ENCODE measurements at places on chromosomes 12 and 14. TPM values are rescaled to one million over a fixed set of nuclear protein-coding genes. Genes with fewer than 3 reads are reported as not detected.

- no peak for DNase-seq
Observed at GRCh38 chr12:3215410-3215975, 138.3 kb downstream of the TSPAN9 start.

- no peak for DNase-seq
Observed at GRCh38 chr14:104651876-104652260, 37.5 kb upstream of the INF2 start.

GRCh38 chr12:130700492-130701401, 15.4 kb downstream of the RIMBP2 start:
- DNase-seq, result no peak

- no peak for DNase-seq
Observed at GRCh38 chr12:10027311-10027710, 3.2 kb upstream of the CLEC9A start.

- DNase-seq, result no peak
Observed at GRCh38 chr12:96985515-96986362, 78.7 kb downstream of the NEDD1 start.

DNA sequence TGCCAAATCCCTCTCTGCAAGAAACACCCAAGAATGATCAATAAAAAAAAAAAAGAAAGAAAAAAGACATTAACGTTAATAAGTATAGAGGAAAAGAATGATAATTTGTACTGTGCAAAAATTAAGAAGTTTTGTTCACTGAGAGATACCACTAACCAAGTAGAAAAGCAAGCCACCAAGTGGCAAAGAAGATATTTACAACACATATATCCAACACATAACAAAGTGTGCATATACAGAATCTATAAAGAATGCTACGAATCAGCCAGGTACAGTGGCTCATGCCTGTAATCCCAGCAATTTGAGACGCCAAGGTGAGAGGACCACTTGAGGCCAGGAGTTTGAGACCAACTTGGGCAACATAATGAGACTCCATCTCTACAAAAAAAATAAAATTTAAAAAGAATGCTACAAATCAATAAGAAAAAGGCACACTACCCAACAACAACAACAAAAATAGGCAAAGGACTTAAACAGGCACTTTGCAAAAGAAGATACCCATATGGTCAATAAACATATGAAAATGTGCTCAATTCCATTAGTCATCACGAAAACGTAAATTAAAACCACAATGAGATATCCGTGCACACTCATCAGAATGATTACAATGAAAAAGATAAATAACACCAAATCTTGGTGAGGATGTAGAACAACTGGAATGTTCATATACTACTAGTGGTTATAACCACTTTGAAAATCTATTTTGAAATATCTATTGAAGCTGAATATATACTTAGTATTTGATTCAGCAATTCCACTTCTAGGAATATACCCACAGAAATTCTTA, 19.8 kb downstream of the GALNT4 start:
- DNase-seq, result peak; percentile 30

The NINJ2 gene
- total RNA-seq, result not detected

The LHX5 gene
- not detected for total RNA-seq

The SLC16A7 gene
- 38.2 TPM for total RNA-seq

The KCNC2 gene
- not detected for total RNA-seq

Measured in fibroblast of the aortic adventitia (primary cell).